Activated CD4-positive, alpha-beta memory T cell treated with anti-CD3 and anti-CD28 coated beads, Interleukin-2, amount 10 ng/mL, durations not matched to agents 7 days and 5 days (primary cell): ENCODE measurements at places on chromosomes 16 and 17.

DNA sequence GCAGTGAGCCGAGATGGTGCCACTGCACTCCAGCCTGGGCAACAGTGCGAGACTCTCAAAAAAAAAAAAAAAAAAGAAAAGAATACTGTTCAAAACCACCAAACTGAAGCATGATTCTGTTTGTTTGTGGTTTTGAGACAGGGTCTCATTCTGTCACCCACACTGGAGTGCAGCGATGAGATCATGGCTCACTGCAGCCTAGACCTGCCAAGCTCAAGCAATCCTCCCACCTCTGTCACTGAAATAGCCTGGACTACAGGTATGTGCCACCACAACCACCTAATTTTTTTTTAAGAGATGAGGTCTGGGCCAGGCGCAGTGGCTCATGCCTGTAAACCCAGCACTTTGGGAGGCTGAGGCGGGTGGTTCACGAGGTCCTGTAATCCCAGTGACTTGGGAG, 4.3 kb downstream of the SUMO2 start:
- DNase-seq, result no peak

GRCh38 chr16:57401943-57402640, 2.5 kb upstream of the CCL17 start:
- DNase-seq, result no peak

GRCh38 chr17:45914047-45914717, 19.8 kb downstream of the MAPT start:
- DNase-seq, result no peak

GRCh38 chr17:77647531-77647930, 311.0 kb upstream of the TNRC6C start:
- DNase-seq, result peak; percentile 9

- peak; percentile 86 for DNase-seq
Observed at GRCh38 chr16:66954097-66954659, 6.9 kb upstream of the CES3 start.

DNA sequence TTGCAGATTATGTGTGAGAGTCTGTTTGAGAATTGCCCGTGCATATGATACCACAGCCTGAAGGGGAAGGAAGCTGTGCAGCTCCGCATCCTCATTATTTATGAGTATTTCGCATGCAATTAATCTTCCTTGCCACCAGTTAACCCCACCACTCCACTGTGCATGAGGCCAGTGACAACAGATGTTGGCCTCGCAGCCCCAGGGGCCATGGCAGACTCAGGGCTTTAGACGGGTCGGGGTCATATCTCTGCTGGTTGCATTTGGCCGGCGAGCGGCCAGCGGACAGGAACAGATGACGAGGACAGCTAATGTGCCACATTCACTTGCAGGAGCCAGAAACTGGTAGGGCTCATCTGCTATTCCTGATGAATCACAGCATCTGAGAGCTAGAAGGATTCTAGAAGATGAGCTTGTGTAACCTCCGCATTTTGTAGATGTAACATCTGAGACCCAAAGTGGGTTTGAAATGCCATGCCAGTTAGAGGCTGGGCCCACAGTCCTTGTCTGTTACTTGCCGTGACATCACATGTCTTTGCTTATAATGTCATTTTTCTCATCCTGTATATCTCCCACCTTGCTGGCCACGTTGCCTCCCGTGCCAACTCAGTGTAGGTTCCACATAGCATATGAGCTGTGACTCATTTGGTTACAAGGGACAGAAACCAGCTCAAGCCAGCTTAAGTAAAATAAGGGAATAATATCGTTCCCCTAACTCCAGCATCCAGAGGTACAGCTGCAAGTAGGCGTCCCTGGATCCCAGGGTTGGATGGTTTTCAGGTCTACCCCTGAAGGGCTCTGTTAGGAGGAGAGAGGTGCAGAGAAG, 137.2 kb downstream of the SNX29 start:
- no peak for DNase-seq

- peak; percentile 90 for DNase-seq
Observed at GRCh38 chr17:80252871-80253270, 7.8 kb upstream of the RNF213 start.

DNA sequence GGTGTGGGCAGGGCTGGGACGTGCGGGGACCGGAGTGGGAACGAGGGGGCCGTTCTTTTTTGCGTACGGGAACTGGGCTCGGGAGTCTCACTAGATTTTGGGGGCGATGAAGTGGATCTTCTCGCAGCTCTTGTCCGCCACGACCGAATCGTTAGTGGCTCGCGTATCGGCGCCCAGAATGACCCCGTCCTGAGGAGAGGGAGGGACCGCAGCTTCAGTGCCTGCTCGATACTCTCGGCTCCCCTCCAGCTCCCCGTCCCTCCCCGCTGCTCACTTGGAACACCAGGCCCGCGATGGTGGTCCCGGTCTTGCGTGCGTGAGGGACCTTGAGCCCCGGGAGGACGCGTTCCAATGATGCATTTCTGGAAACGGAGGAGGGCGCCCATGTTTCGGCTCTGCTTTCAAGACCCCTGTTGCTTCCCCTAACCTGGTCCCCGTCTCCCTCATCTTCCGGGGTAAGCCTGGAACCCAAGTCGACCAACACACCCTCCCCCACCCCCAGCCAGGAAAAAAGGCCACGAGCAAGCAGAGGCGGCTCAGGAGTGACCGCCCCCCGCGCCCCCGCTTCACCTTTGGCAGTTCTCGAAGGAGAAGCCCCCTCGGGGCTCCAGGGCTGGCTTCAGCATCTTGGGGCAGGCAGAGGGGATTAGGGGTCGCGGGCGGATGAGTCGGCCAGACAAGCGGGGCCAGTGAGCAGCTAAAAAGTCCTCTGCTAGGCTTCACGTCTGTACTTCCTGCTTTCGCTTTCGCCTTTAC, at the start of gene PSMB10:
Gene PSMB10, minus strand, starts transcription at position 727 of the 756 bp plus-strand sequence. Its CDS starts 101 bp downstream, at position 626.
- DNase-seq, result no peak

DNA sequence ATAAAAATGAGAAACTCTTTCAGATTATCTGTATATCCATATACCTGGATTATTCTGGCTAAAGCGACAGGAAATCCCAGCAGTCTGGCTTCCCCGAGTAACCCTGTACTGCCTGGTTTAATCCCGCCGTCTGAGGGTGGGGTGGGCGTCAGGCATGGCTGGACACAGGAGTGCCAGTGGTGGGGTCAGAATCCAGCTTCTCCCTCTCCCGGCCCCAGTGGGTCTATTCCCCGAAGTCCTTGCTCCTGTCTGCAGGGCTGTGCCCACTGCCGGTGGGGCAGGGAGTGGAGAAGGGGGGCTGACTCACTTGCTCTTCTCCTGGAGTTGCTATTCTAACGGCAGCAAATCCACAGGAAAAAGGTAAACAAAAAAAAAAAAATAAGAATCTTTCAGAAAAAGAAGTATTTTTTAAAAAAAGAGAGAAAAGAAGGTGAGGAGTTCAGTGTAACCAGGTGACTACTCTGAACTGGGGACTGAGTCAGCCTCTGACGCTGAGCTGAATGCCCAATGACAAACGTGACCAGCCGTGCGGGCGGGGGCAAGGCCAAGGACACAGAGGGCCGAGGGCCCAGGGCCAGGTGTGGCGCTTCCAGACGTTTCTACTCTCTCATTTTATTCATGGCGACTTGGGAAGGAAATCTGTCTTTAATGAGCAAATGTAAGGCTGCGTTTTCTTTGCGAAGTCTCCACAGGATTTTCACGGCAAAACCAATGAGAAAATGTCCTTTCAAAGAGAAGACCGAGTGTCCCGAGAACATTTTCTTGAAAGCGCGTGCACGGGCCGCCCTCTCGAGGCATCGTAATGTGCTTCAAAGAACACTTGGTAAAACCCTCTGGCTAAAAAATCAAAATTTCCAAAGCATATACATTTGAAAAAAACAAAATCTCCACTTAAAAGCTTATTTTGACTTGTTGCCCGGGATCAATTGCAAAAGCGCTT, 20.2 kb downstream of the FOXF1 start:
- no peak for DNase-seq

DNA sequence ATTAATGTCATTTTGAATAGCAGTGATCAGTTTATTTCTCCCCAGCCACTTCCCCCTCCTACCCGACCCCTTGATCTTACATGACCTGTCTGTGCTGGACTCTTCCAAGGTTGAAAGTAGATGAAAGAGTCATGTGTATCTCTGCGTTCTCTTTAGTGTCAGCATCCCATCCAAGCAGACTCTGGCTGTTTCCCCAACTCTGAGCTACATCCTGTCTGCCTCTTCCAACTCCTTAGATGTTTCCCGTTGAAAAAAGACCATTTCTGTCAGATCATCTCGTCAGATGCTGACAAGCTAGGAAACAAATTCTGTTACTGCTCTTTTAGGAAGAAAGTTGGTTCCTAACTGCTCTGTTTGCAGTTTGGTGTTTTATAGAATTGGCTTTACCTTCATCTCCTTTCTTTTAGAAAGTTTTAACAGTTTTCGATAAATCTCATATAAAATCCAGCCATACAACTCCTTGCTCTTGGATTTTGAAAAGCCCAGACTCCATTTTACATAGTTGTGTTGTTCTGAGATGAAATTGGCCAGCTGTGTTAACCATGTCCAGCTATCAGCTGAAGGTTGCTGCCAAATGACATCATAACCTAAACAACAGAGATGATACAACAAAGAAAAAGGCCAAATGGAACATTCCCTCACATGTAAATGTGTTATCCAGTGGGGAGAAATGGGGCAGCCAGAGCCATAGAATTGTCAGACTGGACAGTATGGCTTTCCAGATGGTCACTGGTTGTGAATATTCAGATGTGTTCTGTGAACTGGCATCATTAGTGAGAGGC, 43.5 kb downstream of the CYB561 start:
- no peak for DNase-seq

- DNase-seq, result no peak
Observed at GRCh38 chr17:38424297-38424972, 3.8 kb upstream of the ARHGAP23 start.

DNA sequence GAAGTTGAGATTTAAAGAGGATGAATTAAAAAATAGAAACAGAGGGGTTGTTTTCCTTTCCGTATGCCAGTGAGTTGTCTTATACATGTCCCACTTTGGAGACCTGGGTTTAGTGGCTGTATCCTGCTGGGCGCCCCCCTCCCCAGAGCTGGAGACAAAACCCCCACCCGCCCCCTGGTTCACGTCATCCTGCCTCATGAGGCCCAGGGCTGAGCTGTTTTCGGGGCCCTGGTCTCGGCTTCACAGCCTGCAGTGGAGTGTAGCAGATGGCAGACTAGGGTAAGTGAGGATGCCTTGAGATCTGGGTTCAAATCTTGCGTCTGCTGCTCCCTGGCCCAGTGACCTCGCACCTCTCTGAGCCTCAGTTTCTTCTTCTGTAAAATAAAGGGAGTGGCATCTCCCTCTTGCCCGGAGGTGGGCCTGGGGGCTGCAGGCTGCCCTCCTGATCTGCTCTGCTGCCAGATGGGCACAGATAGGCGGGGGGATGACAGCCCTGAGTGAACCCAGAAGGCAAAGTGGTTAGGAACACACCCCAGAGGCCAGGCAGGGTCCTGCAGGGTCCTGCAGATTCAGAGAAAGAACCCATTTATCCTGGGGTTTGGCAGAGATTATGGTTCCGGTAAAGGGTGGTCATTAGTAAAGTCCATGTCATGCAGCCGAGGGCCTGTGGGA, 45.1 kb downstream of the SOCS3 start:
- DNase-seq, result no peak

GRCh38 chr17:58301504-58302150, 20.9 kb upstream of the MPO start:
- DNase-seq, result no peak

DNA sequence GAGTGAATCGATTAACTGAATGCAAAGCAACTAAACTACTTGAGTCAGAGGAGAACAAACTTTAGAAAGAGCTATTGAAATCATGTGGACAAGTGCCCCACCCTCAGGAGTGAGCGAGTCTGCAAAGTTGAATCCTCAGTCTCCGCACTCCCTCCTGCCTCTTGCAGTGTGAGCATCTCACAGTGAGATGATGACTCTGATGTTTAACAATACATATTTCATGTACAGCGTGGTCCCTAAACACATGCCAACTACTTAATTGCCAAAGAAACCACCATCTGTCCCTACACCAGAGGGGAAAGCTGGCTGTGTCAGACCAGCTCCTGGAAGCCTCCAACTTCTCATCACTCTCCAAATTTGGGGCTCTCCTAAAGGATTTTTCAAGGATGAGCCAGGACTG, 31.2 kb downstream of the PIMREG start:
- DNase-seq, result no peak

- peak; percentile 50 for DNase-seq
Observed at GRCh38 chr17:50918933-50919296, 52.8 kb upstream of the TOB1 start.
